ENCODE measurements at places on chromosomes 7 and 10.

GRCh38 chr7:138738551-138739335, 37.6 kb upstream of the SVOPL start:
- DNase-seq, result peak; percentile 91

GRCh38 chr7:13946181-13946580, 43.3 kb downstream of the ETV1 start:
- no peak for DNase-seq

GRCh38 chr10:114303556-114303955, 64.5 kb downstream of the VWA2 start:
- no peak for DNase-seq

DNA sequence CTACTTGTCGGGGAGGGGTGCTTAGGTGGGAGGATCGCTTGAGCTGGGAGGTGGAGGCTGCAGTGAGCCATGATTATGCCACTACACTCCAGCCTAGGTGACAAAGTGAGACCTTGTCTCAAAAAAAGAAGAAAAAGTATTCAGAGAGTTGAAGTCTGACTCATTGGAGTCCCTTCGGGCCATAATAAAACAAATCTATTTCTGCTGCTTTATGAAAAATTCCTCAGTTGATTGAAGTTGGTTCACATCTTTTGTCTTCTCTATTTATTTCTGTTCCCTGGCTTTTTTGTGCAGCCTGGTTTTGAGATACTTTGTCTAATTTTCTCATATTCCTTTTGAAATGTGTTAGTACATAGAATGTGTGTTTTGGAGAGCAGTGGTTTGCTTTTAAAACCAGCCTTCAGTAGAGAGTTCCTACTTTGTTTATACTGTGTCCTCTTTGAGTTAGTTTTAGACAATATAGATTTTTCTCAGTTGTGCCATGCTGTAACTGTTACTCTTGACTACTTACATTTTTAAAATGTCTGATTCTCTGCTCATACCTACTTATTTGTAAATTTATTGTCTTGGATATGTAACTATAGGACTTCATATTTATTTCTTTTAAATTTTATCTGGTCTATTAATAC, 36.7 kb downstream of the LUC7L2 start:
- no peak for DNase-seq

GRCh38 chr10:76113952-76114351, 682.5 kb downstream of the LRMDA start:
- peak; percentile 67 for DNase-seq

- no peak for DNase-seq
Observed at GRCh38 chr10:91319336-91319735, 90.8 kb upstream of the HECTD2 start.

- DNase-seq, result no peak
Observed at GRCh38 chr7:56079450-56080185, 13.1 kb downstream of the PHKG1 start.

- no peak for DNase-seq
Observed at GRCh38 chr10:98338318-98338717, 70.3 kb upstream of the LOXL4 start.

- DNase-seq, result peak; percentile 48
Observed at GRCh38 chr10:110137142-110137545, 70.3 kb upstream of the MXI1 start.

DNA sequence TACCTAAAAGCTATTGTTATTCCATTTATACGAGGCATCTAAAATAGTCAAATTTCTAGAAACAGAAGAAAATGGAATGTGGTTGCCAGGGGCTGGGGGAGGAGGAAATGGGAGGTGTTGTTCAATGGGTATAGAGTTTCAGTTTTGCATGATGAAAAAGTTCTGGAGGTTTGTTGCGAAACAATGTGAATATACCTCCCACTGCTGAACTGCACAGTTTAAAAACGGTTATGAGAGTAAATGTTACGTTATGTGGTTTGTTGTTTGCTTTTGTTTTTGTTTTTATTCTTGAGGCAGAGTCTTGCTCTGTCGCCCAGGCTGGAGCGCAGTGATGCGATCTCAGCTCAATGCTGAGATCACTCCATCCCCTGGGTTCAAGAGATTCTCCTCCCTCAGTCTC, 64.9 kb upstream of the NRBF2 start:
- no peak for DNase-seq

- DNase-seq, result no peak
Observed at GRCh38 chr7:1977876-1978441, 254.8 kb downstream of the MAD1L1 start.

- no peak for DNase-seq
Observed at GRCh38 chr10:76466836-76467503, 1035.5 kb downstream of the LRMDA start.

DNA sequence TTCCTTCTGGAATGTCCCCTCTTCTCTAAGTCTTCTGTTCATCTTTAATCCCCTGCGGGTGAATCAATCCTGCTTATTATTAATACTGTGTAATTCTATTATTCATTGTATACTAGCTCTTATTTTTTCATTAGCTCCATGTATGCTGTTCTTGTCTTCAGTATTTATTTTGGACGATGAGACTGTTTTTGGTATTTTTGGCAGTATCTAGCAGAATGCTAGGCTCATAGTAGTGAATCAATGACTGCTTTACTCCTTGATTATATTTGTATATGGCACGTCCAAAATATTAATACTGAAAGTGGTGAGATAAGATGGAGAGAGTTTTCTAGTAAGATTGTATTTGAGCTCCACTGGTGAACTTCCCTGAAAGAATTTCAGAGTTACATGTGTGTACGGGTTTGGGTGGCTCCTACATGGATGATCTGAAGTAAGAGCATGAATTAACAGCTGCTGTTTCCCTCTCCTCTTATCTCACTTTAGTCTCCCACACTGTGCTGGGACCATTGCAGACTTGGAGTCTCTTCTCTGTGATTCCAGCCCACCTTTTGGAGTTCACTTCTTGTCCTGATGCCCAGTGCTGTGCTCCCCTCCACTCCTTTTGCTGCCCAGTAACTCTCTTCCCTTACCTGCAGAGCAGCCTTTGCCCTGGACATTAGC, 226.0 kb downstream of the CDK14 start:
- no peak for DNase-seq

- no peak for DNase-seq
Observed at GRCh38 chr7:115864082-115864481, 166.5 kb downstream of the TFEC start.

GRCh38 chr10:123464430-123465323, 201.5 kb upstream of the GPR26 start:
- no peak for DNase-seq

GRCh38 chr10:34384372-34384771, 430.7 kb downstream of the PARD3 start:
- DNase-seq, result no peak

- DNase-seq, result peak; percentile 46
Observed at GRCh38 chr7:157645539-157645938, 308.7 kb downstream of the DNAJB6 start.

DNA sequence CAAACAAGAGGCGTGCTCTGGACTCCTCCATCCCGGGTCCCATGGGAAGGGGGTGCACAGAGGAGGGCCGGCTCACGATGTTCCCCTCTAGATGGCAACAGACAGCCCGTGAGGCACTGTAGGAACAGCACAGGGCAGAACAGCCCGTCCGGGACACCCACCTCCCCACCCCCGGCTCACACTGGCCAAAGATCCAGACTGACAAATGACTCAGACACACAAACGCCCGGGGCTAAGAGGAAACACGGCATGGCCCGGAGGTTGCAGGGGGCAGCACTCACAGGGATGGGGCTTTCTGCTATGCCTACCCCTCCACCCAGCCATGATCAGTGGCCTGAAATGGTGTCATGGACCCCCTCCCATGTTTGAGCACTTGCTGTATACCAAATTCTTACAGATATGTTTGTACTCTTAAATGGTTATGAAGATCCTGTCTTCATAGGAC, 4.9 kb upstream of the ELN start:
- DNase-seq, result no peak

DNA sequence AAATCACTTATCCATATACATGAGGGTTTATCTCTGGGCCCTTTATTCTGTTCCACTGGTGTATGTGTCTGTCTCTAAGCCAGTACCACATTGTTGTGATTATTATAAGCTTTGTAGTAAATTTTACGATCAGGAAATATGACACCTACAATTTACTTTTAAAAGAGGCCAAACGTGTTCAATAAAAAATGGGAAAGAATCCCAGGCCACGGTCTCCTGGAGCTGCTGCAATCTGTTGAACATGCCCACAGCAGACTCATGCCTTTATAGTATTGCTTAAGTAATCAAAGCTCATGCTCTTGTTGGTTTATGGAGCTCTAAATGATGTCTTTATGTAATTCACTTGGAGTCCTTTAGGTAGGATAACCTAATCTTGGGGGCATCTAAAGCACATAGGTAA, 273.0 kb downstream of the ZMYND11 start:
- no peak for DNase-seq

DNA sequence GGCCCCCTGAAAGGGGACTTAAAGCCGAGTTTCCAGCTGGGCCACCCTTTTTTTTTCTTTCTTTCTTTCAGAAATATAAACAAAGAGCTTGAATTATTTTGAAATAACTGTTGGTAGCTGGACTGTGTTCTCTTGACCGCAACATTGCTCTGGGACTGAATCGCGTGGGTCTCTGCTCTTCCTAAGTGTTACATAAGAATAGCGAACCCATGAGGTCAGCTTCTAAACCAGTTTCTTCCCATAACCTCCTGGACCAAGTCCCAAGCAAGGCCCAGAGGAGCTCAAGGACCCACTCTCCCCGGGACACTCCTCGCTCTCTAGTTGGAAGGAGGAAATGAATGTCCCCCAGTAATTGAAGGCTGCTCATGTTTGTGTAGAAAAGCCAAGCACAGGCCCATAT, 91.1 kb downstream of the CXCL12 start:
- no peak for DNase-seq

GRCh38 chr7:11457419-11457818, 374.6 kb downstream of the THSD7A start:
- DNase-seq, result no peak

GRCh38 chr7:115976651-115977050, 53.9 kb downstream of the TFEC start:
- DNase-seq, result no peak

DNA sequence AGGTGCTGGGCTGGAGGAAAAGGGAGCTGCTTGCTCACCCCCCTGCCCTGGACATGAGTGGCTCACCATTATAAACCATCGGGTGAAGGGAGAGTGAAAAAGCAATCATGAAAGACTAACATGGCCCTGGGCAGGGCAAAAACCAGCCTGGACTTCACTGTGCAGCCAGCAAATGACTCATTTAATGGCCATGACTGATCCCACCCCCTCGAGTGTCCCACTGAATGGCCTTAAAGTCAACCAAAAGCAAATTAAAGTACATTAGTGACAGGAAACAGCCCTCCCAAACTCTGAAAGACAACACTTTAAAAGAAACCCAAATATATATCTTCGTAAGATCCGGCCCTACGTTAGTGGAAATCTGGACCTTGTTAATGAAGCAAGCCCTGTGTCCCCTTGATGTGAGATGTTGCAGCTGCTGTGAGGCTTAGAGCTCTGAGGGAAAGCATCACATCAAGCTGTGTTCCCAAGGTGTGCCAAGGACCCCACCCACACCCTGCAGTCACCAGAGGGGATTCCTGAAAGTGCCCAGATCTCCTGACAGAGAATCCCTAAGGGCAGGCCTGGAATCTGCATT, 31.2 kb downstream of the ADCYAP1R1 start:
- no peak for DNase-seq

DNA sequence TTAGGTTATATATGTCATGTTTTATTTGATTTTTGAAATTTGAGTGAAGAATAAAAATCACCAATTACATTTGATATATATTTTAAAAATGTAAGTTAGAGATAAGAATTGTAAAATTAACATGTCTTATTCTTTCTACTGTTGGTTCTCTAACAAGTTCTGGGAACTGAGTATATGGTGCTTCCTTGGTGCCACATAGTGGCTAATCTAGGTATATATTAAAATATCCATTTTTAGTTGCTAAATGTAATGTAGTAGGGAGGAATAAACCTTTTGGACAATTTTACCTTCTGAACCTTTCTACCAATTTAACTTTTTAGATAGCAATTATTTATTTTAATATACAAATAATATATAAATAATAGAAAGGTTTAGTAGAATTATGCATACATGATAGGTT, 17.5 kb downstream of the CFAP69 start:
- no peak for DNase-seq

DNA sequence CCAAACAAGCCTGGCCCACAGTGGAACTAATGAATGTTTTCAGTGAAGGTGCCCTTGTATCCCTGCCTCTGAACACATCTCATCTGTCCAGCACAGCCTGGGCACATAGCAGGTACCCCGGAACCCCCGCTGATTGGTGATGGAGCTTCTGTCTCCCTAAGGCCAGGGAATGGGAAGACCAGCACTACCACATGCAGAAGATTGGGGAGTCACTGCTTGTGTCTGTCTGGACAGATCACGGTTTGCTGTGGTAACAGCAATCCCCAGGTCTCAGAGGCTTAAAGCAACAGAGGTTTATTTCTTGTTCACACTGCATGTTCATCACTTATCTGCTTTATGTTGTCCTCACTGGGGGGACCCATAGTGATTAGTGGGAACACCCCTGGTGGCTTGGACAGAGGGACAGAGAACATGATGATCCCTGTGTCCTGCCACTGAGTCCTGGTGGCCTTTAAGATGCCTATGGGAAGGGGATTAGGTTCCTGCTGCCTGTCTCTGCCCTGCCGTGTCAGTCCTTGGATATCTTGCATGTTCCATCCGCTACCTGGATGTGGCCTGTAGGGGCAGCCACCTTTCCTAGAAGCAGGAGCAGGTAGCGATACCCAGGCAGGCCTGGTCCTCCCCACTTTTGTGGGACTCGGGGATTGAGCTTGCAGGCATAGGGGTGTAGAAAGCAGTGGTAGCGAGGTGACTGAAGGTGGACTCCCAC, 3.6 kb downstream of the TSPAN14 start:
- no peak for DNase-seq

DNA sequence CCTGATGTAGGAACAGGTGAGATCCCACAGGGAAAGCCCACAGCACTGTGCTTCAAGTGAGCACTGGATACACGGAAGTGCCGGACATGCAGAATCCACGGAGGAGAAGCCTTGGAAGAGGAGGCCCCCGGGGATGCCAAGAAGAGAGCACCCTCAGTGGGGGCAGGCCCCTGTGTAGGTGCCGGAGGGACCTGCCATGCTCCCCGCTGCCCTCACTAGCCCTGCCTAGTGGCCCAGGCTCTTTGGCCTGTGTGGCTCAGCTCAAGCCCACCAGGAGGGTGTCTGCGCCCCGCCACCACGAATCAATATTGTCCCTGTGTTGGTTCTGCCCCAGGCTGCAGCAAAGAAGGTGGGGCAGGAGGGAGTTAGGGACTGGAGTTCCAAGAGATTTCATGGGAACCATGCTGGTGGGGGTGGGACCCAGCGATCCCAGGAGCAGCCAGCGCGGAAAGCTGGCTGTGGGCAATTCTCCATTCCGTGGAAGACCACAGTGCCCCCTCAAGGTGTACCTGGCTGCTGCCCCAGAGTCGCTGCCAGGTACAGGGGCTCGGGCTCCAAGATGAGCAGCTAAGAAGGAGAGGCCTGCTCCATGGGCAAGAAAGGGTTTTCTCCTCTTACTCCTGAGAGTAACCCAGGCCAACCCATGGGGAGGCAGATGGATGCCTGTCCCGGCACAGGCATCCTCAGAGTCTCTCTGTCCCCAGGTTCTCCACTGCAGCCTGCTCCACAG, 34.9 kb upstream of the LEP start:
- no peak for DNase-seq
